Hematopoietic multipotent progenitor cell treated with erythropoietin and hydrocortisone succinate and interleukin-3 and kit ligand, for 17 days (in vitro differentiated cells): ENCODE measurements at places on chromosomes 11 and 22.

GRCh38 chr11:15213471-15214231, 98.9 kb downstream of the INSC start:
- no peak for DNase-seq

DNA sequence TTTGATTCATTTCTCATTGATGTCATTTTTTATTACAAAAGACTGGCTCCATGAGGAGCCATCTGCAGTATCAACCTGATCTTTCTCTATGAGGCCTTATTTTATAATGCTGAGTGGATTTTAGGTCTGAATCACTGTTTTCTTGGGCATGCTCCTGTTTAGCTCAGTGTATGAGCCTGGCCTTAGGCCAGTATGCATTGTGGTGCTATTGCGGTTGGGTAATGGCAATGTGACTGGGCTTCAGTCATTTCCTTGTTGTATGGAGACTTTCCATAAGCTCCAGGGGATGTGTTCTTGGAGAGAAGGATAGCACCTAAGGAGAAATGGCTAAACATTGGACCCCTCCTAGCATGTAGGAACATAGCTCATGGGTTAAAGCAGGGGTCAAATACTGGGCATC, 293.2 kb downstream of the NELL1 start:
- DNase-seq, result no peak

- DNase-seq, result no peak
Measured at GRCh38 chr11:64624883-64625481, 34.0 kb downstream of the SLC22A12 start.

DNA sequence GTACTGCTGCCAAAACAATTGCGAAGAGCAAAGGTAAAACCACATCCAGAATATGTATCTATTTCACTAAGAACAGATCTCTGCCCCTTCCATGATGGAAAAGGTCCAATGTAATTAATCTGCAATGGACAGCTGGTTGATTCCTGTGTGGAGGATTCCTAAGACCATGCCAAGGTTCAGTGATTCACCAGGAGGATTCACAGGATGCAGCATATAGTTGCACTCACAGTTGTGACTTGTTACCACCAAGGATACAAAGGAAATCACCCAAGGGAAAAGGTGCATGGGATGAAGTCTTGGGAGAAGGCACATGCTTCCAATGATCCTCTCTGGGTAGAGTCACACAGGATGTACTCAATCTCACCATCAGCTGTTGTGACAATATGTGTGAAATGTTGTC, 35.1 kb upstream of the CUL5 start:
- DNase-seq, result no peak

- DNase-seq, result no peak
Measured at GRCh38 chr11:11973361-11973800, 35.0 kb downstream of the DKK3 start.

GRCh38 chr11:116301141-116301540, 471.6 kb downstream of the BUD13 start:
- DNase-seq, result no peak

DNA sequence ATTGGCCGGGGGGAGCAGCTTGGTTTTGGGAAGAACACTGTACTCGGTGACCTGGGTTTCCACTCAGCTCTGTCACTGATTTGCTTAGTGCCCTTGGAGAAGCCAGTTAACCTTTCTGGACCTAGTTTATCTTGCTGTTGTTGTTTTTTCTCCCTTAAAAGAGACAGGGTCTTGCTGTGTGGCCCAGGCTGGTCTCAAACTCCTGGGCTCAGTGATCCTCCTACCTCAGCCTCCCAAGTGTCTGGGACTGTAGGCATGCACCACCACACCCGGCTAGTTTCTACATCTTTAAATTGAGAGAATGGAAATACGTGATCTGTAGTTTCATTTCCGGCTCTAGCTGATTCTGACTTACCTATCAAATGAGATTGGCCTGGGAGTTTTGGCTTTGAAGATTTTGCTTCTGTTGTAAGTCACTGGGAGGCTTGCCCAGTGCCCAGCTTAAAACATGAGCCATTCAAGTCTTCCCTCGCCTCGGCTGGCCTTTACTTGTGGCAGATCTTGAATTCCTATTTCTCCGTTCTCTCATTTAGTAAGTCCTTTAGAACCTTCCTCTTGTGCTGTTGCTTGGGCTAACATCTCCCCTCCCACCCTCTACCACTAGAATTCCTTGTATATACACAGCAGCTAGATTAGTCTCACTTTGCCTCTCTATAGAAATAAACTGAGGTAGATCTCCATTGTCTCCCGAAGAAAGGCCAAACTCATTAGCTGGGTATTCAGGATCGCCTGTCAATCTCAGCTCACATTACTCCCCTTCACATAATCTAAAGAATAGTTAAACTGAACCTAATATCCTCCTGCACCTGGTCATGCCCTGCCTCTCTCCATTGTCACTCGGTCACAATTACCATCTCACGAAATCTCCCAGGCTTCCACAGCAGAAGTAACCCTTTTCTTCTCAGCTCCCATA, 87.7 kb upstream of the SLC25A18 start:
- no peak for DNase-seq

- DNase-seq, result no peak
Measured at GRCh38 chr11:126416542-126417090, 61.1 kb downstream of the ST3GAL4 start.

DNA sequence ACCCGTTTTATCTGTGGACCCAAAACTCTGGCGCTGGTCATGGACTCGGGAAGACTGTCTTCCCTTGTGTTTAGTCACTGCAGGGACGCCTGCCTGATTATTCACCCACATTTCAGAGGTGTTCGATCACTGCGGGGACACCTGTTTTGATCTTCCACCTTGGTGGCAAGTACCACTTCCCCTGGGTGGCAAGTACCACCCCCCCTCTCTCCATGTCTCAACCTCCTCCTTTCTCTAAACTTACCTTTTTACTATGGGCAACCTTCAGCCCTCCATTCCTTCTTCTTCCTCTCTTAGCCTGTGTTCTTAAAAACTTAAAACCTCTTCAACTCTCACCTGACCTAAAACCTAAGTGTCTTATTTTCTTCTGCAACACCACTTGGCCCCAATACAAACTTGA, 1.9 kb upstream of the NDUFC2 start:
- no peak for DNase-seq

GRCh38 chr22:29722151-29722550, 2.3 kb downstream of the CABP7 start:
- no peak for DNase-seq

DNA sequence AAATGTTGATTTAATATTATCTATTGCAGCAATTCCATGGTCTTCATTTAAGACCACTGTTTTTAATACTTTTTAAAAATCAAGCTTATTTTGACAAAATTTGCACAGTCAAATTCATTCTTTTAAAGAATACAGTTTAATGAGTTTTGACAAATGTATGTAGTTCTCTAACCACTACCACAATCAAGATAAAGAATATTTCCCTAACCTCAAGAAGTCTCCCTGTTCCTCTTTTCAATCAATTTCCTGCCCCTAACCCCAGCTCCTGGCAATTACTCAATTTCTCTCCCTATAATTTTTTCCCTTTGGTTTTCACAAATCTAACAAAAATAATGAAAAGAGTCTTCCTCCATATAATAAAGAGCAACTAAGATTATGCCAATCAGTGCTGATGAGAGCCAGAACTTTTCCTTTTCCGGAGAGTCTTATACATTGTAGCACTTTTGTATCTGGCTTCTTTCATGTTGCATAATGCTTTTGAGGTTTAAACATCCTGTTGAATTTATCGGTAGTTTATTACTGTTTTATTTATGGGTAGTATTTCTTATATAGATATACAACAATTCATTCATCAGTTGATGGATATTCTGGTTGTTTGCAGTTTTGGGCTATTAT, 231.7 kb downstream of the AASDHPPT start:
- no peak for DNase-seq

GRCh38 chr11:77778549-77778948, 42.0 kb downstream of the RSF1 start:
- DNase-seq, result no peak

- no peak for DNase-seq
Measured at GRCh38 chr11:119371778-119372182, 9.7 kb downstream of the USP2 start.

DNA sequence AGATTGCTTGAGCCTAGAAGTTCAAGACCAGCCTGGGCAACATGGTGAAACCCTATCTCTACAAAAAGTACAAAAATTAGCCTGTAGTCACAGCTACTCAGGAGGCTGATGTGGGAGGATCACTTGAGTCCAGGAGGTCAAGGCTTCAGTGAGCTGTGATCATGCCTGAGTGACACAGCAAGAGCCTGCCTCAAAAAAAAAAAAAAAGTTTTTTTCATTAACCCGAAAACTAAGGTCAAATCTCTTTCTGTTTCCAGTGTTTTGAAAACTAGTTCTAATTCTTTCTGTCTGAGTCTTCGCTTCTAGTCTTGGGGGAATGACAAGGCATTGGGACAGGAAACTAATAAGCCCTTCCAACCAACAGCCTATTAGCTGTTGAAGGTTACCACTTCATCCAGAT, 57.6 kb downstream of the LIF start:
- DNase-seq, result no peak

- DNase-seq, result no peak
Measured at GRCh38 chr11:118214210-118214914, 10.4 kb downstream of the JAML start.

DNA sequence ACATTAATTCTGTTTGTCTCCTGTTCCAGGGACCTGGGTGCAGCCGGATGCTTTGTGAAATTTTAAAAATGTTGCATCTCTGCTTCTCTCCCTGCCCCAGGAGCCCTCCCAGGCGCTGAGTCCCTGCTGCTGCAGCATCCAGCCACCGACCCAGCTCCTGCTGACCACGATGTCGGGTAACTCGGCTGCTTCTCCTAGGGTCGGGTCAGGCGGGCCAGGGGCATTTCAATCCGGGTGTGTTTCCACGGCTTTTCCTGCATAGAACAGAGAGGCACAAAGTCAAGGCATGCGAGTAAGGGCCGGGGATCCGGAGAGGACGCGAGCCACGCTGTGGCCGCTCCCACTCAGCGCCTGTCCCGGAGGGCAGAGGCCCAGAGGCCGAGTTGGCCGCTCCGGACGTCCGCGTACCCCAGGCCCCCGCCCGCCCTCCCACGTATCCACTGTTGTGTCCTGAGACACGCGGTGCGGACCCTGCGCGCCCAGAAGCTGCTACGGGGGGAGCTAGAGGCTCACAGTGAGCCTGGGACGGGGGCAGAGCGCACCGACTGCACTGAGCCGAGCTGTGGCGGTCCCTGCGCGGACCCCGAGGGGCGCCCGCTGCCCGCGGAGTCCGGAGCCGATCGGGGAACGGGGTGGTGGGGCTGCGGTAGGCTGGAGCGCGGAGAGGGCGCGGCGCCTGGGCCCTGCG, at the start of gene POU2AF3:
Gene POU2AF3, plus strand, starts transcription at position 134 of the 688 bp plus-strand sequence. Its CDS starts 36 bp downstream, at position 170.
- DNase-seq, result no peak

DNA sequence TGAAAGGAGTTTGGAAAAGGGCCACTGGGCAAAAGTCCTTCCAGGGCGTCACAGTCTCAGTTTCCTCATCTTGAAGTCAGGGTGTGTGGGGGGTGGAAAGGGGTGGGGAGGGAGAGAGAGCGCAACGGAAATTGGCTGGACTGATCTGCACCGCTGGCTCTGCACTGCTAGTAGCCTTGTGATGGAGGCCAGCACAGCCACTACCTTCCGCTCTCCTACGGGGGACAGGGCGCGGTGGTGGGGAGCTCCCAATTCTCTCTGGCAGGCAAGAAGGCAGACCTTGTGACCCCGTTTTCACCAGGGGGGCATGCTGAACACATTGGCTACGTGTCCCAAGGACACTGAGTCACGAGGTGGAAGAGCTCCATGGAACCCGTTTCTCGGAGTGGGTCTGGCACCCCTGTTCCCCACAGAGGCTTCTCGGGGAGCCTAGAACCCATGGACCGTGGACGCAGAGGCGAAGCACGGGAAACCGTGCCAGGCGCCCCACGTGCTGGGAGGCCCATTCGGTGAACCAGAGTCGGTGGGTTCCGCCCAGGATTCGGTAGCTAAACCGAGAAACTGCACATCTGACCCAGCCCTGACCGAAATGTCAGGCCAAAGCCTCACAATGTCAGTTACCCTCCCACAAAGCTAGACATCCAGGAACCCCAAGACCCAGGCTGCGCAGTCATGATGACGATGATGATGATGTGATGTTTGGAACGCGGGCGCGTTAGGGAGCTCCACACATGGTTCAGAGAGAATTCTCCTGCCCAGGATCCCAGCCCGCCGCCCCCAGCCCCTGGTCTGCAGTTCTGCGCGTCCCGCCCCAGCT, 28.3 kb upstream of the WNT11 start:
- DNase-seq, result peak; percentile 85

DNA sequence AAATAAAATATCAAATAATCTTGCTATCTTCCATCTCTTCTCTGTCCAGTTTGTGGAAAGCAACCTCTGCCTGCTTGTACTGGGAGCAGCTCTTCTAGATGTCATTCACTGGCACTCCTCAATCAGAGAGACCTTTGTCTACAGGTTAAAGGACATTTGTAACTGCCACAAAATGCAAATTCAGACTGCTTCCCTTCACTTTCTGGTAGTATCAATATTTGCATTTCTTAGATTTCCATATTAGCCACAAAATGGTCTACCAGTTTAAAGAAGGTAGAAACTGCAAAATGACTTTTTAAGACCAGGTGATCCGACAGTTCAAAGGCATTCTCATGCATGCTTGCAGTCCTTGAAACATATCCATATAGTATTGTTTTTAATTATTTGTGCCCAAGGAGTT, 51.7 kb upstream of the RCN1 start:
- DNase-seq, result no peak

- no peak for DNase-seq
Measured at GRCh38 chr11:114213622-114214021, 82.6 kb upstream of the NNMT start.
